Smooth muscle cell of the umbilical artery (primary cell): ENCODE measurements at places on chromosomes 3 and 15. TPM values are rescaled to one million over a fixed set of nuclear protein-coding genes. Genes with fewer than 3 reads are reported as not detected.

The ARGFX gene
- not detected in 2 replicates for total RNA-seq

The PCBP4 gene
- total RNA-seq: 44.5 and 89.4 TPM in 2 replicates

The MFAP1 gene
- total RNA-seq: 27.9 and 31.5 TPM in 2 replicates

The GOLGA6B gene
- total RNA-seq: not detected in 2 replicates

The ITGB5 gene
- 502 and 663 TPM in 2 replicates for total RNA-seq

The RHCG gene
- not detected in 2 replicates for total RNA-seq

The BNC1 gene
- total RNA-seq: 15.4 and 23.3 TPM in 2 replicates

The ISY1 gene
- 21.4 and 22.9 TPM in 2 replicates for total RNA-seq

The PLCH1 gene
- 0.09 and 0.59 TPM in 2 replicates for total RNA-seq

The GOLGA8S gene
- total RNA-seq: 0.05 TPM in 1 of 2 replicates, not detected in the other

The TP53BP1 gene
- 106 and 141 TPM in 2 replicates for total RNA-seq

The ABCC5 gene
- total RNA-seq: 33.3 and 33.7 TPM in 2 replicates

The ZMYND10 gene
- 0.30 and 0.88 TPM in 2 replicates for total RNA-seq

The GOLGA8O gene
- not detected in 2 replicates for total RNA-seq

The SNTN gene
- total RNA-seq: not detected in 2 replicates

The GP5 gene
- 0.14 and 0.59 TPM in 2 replicates for total RNA-seq

The CCR8 gene
- not detected in 2 replicates for total RNA-seq

The ATXN7 gene
- 10.4 and 13.6 TPM in 2 replicates for total RNA-seq

The SLC22A13 gene
- total RNA-seq: 1.5 and 1.6 TPM in 2 replicates

The CDHR4 gene
- total RNA-seq: not detected in 2 replicates

The EXD1 gene
- total RNA-seq: under 0.01 TPM in 1 of 2 replicates, not detected in the other

The ANKRD63 gene
- not detected in 2 replicates for total RNA-seq

The SRPRB gene
- 97.6 and 131 TPM in 2 replicates for total RNA-seq

The LINGO1 gene
- not detected in 2 replicates for total RNA-seq

The ASB14 gene
- total RNA-seq: 0.05 TPM in 1 of 2 replicates, not detected in the other

The GABRR3 gene
- not detected in 2 replicates for total RNA-seq

The TMEM212 gene
- not detected in 2 replicates for total RNA-seq

The CLSTN2 gene
- total RNA-seq: 2.4 and 5.9 TPM in 2 replicates

The PLCL2 gene
- total RNA-seq: 2.4 and 5.4 TPM in 2 replicates

The SELENOT gene
- total RNA-seq: 200 and 238 TPM in 2 replicates

The CD200R1 gene
- total RNA-seq: 0.05 TPM in 1 of 2 replicates, not detected in the other

The SPATA12 gene
- not detected in 2 replicates for total RNA-seq

The TYRO3 gene
- 4.2 and 9.6 TPM in 2 replicates for total RNA-seq

The ITGA11 gene
- 52.5 and 166 TPM in 2 replicates for total RNA-seq
